ENCODE measurements at places on chromosomes 2 and 18.

DNA sequence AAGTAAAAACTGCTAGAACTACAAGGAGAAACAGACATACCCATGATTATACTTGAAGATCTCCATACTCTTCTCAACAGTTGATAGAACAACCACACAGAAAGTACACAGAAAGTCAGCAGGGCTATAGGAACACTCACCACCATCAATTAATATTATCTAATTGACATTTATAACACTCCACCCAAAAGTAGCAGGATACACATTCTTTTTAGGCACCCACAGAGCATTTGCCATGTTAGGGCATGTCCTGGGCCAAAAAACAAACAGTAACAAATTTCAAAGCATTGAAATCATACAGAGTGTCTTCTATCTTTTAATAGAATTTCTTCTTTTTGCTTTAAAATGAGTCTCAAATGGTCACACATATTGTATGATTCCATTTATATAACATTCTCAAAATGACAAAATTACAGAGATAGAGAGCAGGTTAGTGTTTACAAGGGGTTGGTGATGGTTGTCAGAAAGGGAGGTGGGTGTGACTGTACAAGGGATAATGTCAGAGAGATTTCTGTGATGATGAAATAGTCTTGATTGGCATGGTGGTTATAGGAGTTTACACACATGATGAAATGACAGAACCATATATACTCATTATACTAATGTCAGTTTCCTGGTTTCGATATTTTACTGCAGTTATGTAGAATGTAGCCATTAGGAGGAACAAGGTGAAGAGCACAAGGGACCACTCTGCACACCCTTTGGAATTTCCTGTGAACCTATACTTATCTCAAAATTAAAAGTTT is 82.8 kb downstream of the NCK2 start:
- DNase-seq = no peak

DNA sequence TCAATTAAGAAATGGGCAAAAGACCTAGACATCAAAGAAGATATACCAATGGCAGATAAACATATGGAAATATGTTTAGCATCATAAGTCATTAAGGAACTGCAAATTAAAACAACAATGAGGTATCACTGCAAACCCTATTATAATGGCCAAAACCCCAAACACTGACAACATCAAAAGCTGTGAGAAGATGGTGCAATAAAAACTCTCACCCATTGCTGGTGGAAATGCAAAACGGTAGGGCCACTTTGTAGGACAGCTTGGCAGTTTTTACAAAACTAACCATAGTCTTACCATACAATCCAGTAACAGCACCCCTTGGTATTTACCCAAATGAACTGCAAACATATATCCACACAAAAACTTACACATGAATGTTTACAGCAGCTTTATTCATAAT is 213.1 kb downstream of the UBE2E3 start:
- no peak for DNase-seq

DNA sequence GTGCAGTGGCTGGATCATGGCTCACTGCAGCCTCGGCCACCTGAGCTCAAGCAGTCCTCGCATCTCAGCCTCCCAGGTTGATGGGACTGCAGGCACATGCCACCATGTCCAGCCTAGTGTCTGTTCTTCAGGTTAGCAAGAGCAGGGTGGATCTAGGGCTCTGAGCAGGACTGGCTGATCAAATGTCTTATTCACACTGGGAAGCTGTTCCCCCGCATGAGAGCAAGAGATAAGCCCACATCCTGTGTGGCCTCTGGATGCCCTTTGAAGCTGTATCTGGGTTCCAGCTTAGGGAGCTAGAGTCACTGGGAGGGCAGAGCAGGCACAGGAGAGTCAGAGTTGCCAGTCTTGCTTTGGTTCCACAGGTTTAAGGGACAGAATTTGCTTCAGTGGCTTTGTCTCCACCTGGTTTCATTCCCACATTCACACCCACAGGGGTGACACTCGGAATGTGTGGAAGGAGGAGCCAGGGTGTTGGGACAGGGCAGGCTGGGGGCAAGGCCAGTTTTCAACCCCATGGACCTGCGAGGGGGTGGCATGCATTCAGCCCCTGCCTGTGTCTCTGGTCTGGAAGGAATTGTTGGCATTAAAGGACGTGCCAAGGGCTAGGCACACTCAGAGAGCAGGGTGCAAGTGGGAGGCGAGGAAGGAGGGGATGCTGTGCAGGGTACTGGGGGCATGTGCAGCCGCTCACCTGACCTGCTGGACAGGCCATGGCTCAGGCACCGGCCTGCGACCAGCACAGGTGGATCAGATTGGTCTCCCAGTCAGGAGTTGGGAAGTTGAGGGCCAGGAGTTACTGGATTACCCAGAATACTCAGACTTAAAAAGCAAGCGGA is 24.5 kb downstream of the PTPN18 start:
- DNase-seq = no peak

GRCh38 chr2:88599527-88599926 is 27.7 kb downstream of the EIF2AK3 start:
- no peak for DNase-seq

- no peak for DNase-seq
These were observed 18.9 kb downstream of the HPCAL1 start for GRCh38 chr2:10321622-10322021.

- no peak for DNase-seq
These were observed 24.3 kb downstream of the TRAPPC12 start for GRCh38 chr2:3403587-3404334.

GRCh38 chr18:12585218-12585617 is 72.7 kb downstream of the SPIRE1 start:
- DNase-seq = no peak

GRCh38 chr18:22933206-22933965 is at the start of gene RBBP8:
RBBP8 (plus strand) TSS chr18:22933328; CDS start chr18:22936852, 3,524 bp downstream.
- peak; percentile 76 for DNase-seq

DNA sequence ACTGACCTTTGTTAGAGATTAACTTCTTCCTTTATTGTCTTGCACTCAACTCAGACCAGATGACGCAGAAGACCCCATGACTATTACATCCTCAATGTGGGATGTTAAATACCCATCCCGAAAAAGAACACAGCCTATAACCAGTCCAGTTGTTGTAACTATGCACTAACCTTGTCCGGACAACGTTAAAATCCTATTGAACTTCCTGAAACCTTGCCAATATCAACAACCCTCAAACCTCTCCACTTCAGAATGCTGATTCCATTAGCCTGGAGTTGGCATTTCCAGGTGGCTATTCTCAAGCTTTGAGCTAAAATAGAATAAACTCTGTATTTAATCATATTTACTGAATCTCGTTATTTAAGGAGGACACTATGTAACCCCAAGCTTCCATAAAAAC is 13.6 kb downstream of the NMS start:
- DNase-seq = peak; percentile 31

DNA sequence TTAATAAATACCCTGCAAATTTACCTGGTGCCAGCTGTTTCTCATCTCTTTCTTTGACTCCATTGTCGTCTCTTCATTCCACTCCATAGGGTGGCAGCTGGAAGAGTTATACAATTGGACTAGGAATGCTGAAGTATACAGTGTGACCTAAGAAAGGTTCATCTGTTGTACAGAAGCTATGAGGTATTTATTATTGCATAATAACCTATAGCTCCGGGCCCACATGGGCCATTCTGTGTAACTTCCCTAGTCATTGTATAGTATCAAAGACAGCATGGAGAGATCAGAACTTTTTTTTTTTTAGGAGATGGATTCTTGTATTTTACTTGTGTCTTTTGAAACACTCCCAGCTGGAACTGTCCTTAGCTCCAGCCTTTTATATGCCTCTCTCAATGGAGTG is 26.2 kb downstream of the BMP10 start:
- DNase-seq = no peak

- no peak for DNase-seq
These were observed 65.4 kb downstream of the DIS3L2 start for GRCh38 chr2:232026910-232027309.

DNA sequence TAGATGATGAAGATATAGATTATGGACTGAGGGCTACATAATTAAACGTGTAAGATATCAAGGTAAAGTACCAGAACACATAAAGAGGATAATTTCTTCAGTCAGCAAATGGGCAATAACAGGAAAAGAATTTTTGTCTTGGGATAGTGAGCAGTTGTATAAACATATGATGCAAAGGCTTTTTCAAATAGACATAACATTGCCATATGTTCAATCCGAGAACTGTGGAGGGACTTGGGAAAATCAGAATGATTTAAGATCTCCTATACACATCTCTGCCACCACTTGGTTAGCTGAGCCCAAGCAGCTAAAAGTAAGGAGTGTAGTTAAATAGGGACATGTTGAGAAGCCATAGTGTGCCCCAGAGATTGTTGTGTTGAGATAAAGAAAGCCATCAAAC is 287.6 kb upstream of the ZNF521 start:
- DNase-seq = no peak

GRCh38 chr2:100237770-100238169 is 84.5 kb downstream of the LONRF2 start:
- DNase-seq = no peak

GRCh38 chr2:28643911-28644334 is 107.7 kb upstream of the PPP1CB start:
- DNase-seq = no peak

All from DMS79 (cell line).